Stimulated activated CD4-positive, alpha-beta T cell treated with anti-CD3 and anti-CD28 coated beads, Interleukin-12 subunit alpha, Interleukin-12 subunit beta, amount 100 ng/mL, for 4 hours (primary cell): ENCODE measurements at places on chromosomes 5 and 9.
A peak's percentile ranks its signal among the peaks of the same experiment; 100 is the strongest.

- no peak for DNase-seq
Measured at GRCh38 chr5:74502479-74502950, 138.0 kb downstream of the ENC1 start.

GRCh38 chr9:21383627-21384026 is 1.6 kb downstream of the IFNA2 start:
- DNase-seq, result no peak

- DNase-seq, result no peak
Measured at GRCh38 chr5:446066-446882, 3.3 kb downstream of the EXOC3 start.

GRCh38 chr9:2824564-2824963 is 19.3 kb downstream of the PUM3 start:
- no peak for DNase-seq

GRCh38 chr9:32497921-32498320 is 28.1 kb downstream of the RIGI start:
- no peak for DNase-seq

DNA sequence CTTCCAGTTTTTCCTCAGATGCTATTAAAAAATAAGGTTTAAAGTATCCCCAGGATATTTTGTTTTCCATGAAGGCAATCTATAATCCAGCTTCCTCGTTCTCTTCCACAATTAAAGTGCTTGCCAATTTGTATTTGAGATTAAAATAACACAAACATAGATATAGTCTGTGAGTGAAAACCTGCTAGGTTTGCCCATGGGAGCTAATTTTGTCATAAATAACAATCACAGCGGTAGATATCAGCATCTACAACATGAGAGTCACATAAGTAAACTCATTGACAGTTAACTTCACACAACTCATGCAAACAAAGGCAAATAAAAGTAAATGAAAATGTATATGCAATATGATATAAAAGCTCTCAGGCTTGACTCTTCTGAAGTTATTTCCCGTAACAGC is 29.2 kb upstream of the RASGRF2 start:
- no peak for DNase-seq

- DNase-seq, result no peak
Measured at GRCh38 chr5:124089578-124089977, 577.6 kb downstream of the CSNK1G3 start.

DNA sequence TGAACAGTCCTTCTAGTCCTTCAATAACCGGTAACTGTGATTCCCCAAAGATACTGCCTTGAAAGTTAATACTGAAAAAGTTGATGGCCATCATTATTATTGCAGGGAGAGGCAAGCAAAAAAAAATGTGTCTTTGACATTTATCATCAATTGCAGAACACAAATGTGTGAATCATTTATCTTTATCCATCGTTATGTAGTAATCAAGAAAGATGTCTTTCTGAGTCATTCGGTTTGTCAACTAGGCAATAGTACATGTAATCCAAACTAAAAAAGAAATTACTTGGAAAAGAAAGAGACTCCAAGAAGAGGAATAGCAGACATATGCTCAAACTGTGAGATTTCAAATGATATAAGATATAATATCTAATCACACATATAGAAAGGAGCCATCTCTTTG is 473.0 kb downstream of the CETN3 start:
- no peak for DNase-seq

GRCh38 chr9:86300701-86301100 is 18.4 kb upstream of the ISCA1 start:
- no peak for DNase-seq

DNA sequence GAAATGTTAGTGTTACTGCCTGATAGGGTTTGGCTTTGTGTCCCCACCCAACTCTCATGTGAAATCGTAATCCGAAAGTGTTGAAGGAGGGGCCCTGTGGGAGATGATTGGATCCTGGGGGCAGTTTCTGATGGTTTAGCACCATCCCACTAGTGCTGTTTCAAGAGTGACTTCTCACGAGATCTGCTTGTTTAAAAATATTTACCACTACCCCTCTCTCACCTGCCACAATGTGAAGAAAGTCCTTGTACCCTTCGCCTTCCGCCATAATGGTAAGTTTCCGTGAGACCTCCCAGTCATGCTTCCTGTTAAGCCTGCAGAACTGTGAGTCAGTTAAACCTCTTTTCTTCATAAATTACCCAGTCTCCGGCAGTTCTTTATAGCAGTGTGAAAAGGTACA is 2.6 kb upstream of the RFX3 start:
- DNase-seq, result peak; percentile 37

DNA sequence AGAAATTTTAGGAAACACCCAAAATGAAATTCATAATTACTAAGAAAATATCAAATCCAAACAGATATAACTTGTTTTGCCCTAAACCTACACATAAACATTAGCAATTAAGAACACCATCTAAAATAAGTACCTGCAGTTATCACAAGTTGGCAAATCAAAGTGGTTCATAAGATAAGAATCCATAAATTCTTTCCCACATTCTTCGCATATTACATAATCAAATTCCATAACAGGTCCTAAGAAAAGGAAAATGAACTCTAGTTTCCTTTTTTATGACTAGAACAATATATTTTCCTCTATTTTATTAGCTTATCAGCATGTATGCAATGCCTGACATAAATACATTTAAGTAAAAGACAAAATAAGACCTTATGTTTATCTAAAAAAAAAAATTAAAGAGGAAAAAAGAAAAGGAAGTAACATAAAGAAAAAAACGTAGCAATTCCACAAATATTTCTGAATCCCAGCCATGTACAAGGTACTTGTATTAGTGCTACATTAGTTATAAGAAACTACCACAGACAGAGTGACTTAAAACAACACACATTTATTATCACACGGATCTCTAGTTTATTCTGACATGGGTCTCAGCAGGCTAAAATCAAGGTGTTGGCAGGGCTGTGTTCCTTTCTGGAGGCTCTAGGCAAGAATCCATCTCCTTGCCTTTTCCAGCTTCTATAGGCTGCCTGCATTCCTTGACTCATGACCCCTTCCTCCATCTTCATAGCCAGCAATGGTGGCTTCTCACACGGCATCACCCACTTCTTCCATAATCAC is 7.5 kb downstream of the XPA start:
- DNase-seq, result no peak

DNA sequence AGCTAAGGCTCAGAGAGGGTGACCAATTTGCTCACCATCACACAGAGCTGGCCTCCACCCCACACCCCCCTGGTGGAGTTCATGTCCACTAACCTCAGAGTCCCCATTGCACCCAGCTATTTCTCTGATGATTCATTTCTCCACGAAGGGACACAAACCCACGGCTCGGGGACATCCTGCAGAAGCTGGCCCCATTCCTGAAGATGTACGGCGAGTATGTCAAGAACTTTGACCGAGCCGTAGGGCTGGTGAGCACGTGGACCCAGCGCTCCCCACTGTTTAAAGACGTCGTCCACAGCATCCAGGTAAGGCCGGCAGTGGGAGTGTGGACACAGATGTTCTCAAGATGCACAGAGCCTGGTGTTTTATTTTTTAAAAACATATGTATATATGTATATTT is 52.6 kb upstream of the SUSD3 start:
- no peak for DNase-seq

DNA sequence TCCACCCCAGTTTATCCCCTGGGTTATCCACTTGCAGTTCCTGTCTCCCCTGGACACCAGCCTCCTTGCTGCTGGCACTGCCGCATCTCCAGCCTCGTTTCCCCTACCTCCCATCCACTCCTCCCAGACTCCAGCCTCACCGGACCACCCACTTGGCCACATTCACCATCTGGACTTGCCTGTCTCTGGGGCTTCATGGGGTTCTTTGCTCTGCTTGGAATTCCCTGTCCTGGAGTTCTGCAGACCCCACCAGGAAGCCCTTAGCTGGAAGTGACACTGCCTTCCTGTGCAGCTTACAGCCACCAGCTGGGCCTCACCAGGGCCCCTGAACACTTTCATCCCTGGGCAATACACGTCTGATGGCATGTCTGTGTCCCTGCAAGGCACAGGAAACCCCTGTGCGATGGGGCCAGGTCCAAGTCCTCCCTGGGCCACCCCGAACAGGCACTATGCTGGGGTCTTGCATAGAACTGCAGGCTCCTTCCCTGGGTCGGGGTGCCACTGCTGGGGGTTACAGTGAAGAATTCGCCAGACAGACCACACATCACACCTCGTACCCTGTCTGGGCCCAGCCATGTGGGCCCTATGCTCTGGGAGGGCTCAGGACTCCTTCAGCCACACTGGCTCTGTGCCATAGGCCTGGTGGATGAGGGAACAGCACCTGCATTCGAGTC is 3.0 kb downstream of the FLT4 start:
- no peak for DNase-seq

- no peak for DNase-seq
Measured at GRCh38 chr5:173672166-173672565, 55.7 kb upstream of the BOD1 start.

GRCh38 chr9:84054341-84055010 is 73.9 kb downstream of the RMI1 start:
- no peak for DNase-seq
